Stimulated activated CD4-positive, alpha-beta T cell treated with anti-CD3 and anti-CD28 coated beads, TNF-alpha, amount 100 ng/mL, for 48 hours (primary cell): ENCODE measurements at places on chromosomes 5 and 9.
A peak's percentile ranks its signal among the peaks of the same experiment; 100 is the strongest.

DNA sequence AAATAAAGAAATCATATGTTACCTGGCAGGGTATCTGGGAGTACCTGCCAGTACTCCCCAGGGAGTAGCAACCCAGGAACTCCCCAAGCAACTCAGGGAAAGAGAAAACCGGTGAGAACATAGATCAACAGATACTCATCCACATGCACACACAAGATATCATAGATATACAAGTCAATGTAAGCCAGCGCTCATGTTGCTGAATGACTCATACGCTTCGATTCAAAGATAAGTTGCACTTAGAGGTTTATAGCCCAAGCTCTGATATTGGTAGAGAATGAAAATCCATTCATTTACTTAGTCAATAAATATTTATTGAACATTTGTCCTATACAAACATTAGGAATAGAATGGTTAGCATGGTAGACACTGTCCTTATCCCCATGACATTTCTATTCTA lies 219.1 kb upstream of the TRPC7 start:
- no peak for DNase-seq

GRCh38 chr5:23446424-23446823 lies 61.0 kb upstream of the PRDM9 start:
- no peak for DNase-seq

GRCh38 chr5:129906177-129906887 lies 2.1 kb downstream of the CHSY3 start:
- DNase-seq = no peak

DNA sequence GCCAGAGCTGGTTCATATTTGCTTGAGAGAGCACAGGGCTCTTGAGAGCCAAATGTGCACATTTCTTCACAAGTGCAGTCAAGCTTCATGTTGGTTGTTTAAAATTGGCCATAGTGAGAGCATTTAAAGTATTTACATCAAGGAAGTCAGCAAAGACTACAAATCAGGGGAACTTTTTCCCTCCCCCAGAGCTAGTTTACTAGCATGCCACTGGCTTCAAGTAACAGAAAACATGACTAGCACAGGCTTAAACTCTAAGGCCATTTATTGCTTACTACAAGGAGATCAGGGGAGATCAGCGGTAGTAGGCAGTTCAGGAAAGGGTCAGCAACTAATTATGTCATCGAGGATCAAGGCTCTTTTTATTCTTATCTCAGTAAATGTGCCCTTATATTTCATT lies 11.0 kb upstream of the CCDC171 start:
- no peak for DNase-seq

DNA sequence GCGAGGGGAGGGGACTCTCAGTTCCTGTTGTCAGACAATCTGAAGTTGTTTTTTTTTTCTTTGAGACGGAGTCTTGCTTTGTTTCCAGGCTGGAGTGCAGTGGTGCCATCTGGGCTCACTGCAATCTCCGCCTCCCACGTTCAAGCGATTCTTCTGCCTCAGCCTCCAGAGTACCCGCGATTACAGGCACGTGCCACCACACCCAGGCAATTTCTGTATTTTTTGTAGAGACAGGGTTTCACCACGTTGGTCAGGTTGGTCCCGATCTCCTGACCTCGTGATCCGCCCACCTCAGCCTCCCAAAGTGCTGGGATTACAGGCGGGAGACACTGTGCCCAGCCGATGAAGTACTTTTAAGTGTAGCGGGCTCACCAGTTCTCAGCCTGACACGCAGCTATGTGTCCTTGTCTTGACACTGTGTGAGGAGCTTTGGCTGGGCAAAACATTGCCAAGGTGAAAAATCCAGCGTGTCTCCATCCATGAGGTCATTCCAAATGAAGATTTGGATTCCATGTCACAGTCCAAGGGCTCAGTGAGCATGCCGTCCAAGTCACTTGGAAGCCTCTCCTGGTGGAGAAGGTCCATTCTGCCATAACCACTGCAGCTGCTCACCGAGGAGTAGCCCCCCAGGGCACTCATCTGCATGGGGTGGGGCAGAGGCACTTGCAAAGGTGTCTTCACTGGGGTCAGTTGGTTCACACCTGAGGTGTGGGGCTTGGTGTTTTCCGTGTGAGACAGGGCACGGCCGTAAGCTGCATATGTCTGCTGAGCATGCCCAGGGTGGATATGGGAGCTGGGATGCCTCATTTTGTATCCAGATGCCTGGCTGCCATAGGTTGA lies 32.0 kb downstream of the OR2V1 start:
- DNase-seq = no peak

DNA sequence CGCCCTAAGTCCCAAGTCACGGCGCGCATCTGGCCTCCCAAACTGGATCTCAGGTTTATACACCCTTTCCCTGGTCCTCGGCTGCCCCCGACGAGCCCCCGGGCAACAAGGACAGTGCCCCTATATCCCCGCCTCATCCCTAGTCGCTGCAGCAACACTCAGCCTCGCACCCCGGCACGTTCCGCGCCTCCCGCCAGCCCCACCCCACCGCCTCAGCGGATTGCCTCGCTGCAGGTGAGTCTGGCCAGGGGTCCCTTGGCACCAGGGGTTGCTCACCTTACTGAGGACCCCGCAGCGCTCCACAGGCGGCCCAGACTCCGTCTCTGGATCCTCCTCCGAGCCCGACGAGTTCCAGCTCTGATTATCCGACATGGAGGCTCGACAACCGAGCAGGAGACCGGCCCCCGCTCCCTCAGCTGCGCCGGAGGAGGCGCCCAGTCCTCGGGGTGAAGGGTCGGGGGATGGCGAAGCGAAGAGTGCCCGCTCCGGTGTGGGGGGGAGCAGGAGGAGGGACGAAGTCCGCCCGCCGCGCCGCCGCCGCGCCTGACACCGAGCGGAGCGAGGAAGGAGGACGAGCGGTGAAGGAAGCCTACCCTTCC lies 494 bp downstream of the CERT1 start:
- peak; percentile 11 for DNase-seq

DNA sequence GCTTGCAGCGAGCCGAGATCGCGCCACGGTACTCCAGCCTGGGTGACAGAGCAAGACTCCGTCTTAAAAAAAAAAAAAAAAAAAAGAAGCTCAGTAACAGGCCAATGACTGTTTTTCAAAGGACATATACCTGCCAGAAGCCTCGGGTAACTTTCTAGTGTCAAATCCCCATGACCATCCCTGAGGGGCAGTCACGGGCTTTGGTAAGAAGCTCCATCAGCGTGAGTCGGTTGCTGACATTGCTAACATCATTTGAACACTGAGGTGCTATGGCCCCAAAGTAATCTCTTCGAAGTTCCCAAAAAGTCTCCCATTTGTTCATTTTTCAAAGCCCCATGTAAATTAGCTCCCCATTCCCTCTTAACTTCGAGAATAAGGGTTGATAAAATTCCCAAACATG lies 11.6 kb downstream of the NAIP start:
- DNase-seq = no peak

DNA sequence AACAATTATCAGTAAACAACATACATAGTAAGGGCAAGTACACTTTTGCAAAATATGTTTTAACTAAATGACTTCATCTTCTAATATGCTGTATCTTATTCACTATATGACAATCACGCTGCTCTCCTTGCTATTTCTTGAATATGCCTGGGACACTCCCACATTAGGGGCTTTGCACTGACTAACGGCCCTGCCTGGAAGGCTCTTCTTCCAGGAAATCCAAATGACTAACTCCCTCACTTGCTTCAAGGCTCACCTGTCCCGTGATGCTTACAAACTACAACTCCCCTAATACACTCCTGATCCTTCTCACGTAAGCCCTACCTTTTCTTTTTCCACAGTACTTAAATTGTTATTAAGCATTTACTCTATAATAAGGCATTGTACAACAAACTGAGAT lies 10.6 kb downstream of the ERP44 start:
- DNase-seq = no peak

DNA sequence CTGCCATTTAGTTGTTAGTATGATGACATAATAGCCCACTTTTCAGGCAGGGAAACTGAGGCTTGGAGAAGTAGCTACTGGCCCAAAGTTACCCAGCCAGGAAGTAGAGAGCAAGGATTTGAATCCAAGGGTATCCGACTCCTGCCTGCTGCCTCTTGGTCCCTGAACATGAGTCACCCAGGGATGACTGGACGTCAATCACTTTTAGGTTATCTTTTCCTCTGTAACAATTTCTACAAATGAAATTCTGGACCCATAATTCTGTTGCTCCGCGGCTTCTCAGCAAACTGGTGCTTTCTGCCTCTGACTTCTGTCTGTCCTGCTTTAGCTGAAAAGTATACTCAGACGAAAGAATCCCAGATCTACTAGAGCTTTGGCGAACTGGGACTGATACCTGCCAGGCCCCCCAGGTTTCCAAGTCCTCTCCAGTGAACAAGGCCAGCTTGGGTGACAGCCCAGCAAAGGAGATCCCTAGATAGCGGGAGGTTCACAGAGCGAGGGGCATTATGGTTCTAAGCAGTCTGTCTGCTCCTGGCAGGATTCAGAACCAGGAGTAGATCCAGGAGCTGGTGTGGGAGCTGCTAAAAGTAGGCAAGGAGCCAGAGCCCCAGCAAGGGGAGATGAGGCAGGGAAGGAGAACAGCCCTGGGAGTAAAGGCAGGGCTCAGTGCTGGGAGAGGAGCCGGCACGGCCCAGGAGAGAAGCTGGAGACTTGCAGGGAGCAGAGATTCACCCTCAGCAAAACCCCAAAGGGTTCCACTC lies 20.6 kb downstream of the OLFML2A start:
- no peak for DNase-seq

DNA sequence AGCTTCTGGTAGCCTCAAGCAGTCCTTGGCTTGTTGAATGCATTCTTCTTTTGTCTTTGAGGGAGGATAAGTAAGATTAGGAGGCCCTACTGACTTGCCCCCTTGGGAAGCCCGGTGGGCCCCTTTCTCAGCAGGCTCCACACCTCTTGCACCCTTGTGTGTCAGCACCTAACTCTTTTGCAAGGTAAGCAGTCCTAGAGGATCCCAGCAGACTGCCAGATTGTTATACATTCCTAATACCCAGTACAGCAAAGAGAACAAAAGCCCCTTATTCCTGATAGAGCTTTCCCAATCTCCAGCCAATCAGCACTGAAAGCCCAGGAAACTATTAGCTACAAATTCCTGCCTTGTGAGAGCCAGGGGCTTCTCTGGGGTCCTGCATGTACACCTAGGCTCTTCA lies 152.8 kb downstream of the RAB3C start:
- no peak for DNase-seq

GRCh38 chr5:56759521-56760216 lies 55.7 kb upstream of the MAP3K1 start:
- DNase-seq = no peak

DNA sequence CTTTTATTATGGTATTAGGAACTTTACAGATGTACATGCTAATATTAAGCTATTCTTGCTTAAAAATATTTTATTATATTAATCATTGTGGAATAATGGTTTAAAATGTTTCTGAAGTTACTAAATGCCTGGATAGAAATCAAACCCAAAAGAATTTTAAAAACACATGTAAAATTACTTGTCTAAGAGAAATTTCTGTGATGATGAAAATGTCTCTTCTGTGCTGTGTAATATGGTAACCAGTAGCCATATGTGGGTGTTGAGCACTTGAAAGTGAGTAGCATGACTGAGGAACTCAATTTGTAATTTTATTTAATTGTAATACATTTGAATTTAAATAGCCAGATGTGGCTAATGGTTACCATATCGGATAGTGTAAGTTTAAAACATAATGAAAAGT lies 66.7 kb upstream of the HSPB3 start:
- no peak for DNase-seq

- DNase-seq = no peak
These were observed 21.1 kb downstream of the SPARC start for GRCh38 chr5:151665613-151666012.

DNA sequence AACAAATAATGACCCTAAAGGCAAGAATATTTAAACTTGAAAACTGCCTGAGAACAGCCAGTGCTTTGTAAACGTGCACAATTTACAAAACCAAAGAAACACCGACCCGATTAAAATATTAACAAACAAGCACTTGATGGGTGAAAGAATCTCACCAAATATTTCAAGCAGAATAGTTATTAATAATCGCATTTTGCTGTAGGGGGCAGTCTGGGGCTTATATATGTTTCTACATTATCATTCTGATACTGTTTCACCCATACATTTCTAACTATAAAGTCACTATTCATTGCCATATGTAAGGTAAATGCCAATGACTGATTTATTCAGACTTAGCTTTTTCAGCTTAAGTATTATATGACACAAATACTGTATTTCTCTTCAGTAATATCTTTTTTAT lies 37.7 kb downstream of the UBAP2 start:
- DNase-seq = no peak

DNA sequence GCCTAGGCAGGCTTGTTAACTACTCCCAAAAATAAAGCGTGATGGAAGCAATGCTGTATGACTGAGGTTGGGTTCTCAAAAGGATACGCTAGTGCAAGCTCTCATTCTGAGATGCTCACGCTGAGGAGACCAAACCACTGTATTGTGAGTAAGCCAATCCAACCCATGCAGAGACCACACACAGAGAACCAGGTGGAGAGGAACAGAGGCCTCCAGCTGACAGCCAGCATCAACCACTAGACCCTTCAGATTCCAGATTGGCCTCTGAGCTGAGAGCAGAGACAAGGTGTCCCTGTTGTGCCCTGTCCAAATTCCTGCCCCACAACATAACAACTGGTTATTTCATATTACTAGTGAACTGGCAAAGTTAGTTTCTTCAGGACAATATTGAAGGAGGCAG lies 4.5 kb downstream of the TSTD2 start:
- no peak for DNase-seq

DNA sequence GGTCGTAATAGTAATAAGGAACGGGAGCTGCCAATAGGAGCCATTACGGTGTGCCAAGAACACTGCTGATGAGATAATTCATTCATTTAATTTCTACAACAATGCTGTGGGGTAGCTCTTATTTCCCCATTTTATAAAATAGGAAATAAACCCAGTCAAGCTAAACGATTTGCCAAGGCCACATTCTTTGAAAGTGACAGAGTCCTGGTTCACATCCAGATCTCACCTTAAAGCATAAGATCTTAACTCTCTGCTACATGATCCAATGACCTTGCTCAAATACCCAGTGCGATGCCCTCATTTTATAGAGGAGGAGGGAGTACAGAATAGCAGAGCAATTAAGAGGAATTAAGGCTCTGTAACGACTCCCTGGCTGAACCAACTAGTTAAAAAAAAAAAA lies 5.0 kb downstream of the PDE6A start:
- DNase-seq = no peak

- DNase-seq = no peak
These were observed at the start of gene BNC2 for GRCh38 chr9:16870596-16871335. TSS of gene BNC2 (minus strand) at chr9:16870670. CDS start at chr9:16870648, 22 bp downstream.

- no peak for DNase-seq
These were observed 18.1 kb downstream of the SLC36A1 start for GRCh38 chr5:151465476-151465875.
